ENCODE measurements at places on chromosomes 1 and 21.
A peak's percentile ranks its signal among the peaks of the same experiment; 100 is the strongest.

DNA sequence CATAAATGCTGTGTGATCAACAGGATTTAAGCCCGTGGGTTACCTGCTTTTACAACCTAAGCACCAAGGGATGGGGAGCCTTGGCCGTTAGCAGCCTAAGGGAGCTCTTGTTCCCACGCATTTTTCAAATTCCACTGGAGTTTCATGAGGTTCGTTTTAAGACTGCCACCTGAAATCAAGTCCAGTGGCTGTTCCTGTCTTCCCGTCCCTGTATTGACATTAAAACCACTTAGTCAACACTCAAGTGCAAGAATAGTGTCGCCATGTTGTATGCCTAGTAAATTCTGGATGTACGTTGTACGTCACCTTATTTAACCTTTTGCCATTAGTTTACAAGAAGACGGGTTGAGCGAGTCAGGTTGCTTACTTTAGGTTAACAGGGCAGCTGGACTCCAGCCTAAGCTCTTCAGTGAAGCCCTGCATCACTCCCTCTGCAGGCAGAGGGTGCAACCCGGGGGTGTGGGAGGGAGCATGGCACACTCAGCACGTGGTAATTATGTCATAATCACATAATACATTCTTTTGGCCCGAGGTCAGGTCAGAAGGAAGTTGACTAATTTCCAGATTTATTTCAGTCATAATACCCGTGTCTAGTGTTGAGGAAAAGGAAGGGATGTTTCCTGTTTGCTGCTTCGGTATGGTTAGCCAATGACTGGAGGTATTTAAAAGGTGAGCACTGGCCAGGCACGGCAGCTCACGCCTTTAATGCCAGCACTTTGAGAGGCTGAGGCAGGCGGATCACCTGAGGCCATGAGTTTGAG is 42.5 kb downstream of the CNST start:
- no peak for DNase-seq

DNA sequence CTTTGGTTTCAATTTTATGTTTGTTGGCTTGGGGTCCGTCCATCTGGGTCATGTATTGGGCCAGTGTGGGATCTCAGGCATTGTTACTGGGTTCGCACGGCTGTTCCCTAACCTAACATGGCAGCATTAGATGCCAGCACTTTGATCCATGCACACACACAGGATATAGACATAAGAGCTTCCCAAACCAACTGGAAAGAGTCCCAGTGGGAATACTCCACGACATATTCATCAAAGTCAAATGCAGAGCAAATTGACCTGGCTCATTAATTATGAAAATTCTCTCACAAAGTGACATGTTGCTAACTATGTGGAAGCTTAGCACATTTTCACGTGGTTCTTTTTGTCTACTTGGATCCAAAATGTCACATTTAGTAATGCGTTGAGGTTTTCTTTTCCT is 130.4 kb downstream of the SETD4 start:
- no peak for DNase-seq

- DNase-seq: no peak
Measured at GRCh38 chr1:231549733-231550447, 21.4 kb downstream of the TSNAX start.

GRCh38 chr1:205792481-205792881 is 17.2 kb upstream of the RAB29 start:
- no peak for DNase-seq

GRCh38 chr1:94272388-94272787 is 35.0 kb upstream of the ARHGAP29 start:
- DNase-seq: no peak

GRCh38 chr1:2471587-2472001 is 4.5 kb upstream of the PLCH2 start:
- no peak for DNase-seq

DNA sequence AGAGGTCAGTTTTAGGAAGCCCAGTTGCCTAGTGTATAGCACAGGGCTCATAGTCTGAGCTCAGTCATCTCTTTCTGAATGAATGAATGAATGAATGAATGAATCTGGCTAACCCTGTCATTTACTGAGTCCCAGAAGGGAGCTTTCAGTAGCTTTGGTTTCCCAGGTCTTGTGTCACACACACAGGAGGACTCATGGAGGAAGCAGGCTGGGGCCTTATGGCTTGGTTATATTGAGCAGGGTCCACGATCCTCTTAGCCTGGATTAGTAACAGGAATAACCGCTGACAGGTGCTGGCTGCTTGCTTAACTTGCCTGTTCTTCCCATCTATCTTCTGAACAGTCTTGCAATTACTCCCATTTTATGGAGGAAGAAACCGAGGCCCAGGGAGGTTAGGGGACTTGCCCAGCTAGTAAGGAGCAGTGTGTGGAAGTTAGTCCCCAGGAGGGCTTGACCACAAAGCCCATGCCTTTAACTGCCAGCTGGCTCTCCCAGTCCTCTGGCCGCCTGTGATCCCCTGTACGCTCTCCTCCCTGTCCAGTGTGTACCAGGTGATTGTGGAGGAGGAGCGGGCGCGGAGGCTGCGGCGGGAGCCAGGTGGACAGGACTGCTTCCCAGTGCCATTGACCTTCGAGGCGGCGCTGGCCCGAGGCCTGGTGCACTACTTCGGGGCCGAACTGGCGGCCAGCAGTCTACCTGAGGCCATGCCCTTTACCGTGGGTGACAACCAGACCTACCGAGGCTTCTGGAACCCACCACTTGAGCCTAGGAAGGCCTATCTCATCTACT is 46.0 kb downstream of the PTPRU start:
- no peak for DNase-seq

DNA sequence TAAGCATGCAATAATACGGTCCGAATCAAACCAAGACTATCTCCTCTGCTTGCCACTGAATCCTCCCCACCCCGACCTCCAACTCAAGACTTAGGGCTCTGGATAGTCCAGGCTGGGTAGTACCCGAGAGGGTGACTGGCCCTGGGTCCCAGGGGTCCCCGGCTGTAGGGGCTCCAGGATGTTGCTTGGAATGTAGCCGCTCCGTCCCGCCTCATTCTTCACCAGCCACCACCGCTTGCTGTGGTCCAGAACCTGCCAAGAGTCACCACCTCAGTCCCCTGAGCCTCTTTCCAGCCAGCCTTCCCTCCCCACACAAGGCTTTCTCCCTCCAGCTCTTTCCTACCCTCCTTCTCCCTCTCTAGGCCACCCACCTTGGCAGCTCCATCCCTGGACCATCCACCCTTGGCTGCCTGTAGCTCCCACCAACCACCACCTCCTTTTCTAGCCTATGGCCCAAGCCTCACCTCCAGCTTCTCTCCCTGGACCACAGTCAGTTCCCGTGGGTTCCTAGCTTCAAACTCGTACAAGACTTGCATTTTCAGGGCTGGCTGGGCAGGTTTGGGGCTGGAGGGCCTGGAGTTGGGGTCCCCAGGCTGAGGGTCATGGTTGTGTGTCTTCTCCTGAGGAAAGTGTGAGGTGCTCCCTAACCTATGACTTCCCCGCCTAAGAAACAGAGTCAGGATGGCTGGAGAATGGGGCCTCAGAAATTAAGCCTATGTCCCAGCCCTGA is 10.9 kb upstream of the GSTM3 start:
- peak; percentile 3 for DNase-seq
